ENCODE measurements at places on chromosomes 7 and 10.

- no peak for DNase-seq
Measured at GRCh38 chr10:11245981-11246590, 228.4 kb downstream of the CELF2 start.

GRCh38 chr7:102433219-102434038 is at the start of gene ORAI2:
TSS of gene ORAI2 (plus strand) at chr7:102433575. CDS start at chr7:102438957, 5,382 bp downstream.
- DNase-seq: peak; percentile 88

- DNase-seq: no peak
Measured at GRCh38 chr10:11017000-11017569, 587 bp upstream of the CELF2 start.

DNA sequence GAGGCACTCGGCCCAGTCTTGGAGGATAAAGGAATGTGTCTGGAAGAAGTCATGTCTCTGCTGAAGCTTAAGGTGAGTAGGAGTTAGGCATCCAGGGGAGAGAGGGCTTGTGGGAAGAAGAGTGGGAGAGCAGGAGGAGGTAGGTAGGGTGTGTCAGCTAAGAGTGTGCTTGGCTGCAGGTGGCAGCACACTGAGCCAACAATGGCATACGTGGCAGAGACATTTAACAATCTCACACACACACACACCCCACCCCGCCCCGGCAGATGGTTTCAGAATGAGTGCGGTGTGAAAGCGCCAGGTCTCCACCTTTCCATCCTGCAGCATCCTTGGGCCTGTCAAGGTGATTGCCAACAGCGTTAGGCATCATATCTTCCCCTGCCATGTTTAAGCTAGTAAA is 11.2 kb upstream of the ARPC1A start:
- no peak for DNase-seq

GRCh38 chr7:141156407-141156806 is 82.5 kb downstream of the TMEM178B start:
- DNase-seq: no peak

DNA sequence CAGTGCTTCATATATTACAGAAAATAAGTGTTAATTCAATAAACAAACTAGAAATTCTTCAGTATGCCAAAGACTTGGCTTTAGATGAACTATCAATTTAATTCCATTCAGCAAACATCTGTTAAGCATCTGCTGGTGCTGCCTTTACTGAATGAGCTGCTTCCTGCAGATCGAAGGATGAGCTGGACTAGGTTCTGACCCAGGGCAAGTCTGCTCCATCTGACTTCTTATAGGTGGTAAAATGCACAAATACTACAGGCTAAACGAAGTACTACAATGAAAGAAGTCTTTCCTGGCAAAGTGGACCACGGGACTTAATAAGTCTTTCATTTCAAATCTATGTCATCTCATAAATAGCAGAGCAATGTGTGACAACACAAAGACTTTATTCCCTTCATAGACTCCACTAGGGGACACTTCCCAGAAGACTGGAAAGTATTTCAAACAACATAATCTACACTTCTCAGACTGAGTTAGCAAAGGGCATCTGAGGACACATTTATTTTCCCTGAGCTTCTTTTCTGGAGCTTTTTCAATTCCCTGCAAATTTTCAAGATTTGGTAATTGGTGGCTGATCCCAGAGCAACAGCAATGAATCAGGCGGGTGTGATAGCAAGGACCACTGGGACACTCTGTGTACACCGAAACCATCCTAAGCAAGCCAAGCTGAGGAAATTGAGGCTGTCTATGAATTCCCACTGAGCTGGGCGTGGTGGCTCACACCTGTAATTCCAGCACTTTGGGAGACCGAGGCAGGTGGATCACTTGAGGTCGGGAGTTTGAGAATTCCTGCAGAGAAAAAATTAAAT is 108.9 kb upstream of the FRMD4A start:
- DNase-seq: no peak

DNA sequence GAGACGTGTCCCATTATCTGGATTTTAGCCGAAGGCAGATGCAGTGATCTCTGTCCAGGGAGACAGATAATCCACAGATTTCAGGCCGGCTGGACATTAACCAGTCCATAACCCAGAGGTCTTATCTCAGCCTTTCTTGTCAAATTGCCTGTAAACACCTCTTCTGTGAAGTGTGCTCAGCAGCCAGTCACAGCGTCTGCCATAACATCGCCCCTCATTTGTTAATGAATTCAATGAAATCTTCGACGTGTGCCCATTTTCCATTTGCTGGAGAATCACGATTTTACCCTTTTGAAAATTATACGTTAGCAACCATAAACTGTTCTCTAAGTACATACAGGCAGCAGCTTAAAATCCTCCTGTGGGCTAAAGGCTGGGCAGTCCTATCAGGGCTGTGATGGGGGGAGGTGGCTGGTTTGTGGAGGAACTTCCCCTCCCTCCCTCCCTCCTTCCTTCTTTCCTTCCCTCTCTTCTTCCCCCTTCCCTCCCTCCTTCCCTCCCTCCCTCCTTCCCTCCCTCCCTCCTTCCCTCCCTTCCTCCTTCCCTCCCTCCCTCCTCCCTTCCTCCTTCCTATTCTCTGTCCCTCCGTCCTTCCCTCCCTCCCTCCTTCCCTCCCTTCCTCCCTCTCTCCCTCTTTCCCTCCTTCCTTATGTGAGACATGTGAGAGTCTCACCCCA is 26.6 kb upstream of the FAM20C start:
- no peak for DNase-seq
